Activated T-helper 2 cell treated with anti-CD3 and anti-CD28 coated beads, Interferon-gamma antibody, Interleukin-2, Interleukin-4, amounts not matched to agents 10 μg/mL and 5 μg/mL and 100 μg/mL, durations not matched to agents 14 hours and 24 hours and 36 hours (primary cell): ENCODE measurements at places on chromosomes 1 and 21. TPM values are rescaled to one million over a fixed set of nuclear protein-coding genes. Genes with fewer than 3 reads are reported as not detected.

BMP8B gene
- 1.8 and 1.9 TPM in 2 replicates for total RNA-seq

MSH4 gene
- total RNA-seq = 0.60 and 0.62 TPM in 2 replicates

SEMA6C gene
- total RNA-seq = 1.7 and 2.0 TPM in 2 replicates

DNA sequence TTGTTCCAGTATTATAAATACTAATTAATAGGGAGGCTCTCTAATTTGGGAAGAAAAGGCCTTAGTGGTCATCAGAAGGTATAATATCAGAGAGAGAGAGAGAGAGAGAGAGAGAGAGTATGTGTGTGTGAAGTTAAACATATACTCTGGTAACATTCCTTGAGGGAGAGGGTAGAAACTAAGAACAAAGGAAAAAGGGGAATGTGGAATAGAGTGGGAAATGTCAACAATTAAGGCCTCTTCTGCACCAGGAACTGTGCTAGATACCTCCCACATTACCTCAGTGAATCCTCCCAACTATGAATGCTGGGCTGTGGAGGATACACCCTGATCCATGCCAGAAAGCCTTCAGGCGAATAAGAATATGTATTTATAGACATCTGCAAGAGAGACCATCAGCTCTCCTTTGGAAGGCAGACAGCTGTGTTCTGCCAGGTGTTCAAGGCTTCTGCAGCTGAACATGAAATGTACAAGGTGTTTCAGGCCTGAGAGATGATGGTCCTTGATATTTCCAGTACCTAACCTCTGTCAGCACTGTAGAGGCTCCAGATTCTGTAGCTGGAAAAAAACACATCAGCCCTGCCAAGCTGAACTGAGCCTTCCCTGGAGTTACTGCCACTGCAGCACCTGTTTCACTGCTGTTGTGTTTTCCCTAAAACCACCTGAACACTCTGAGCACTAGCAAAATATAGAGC, 29.1 kb downstream of the TBX15 start:
- H3K27ac ChIP-seq = no peak overlapping the region
- no peaks in the 10 kb centered on the region for H3K27me3 ChIP-seq
- no peaks in the 10 kb centered on the region for H3K36me3 ChIP-seq
- no peak for DNase-seq
- no peak overlapping the region for H3K4me3 ChIP-seq
- H3K4me1 ChIP-seq = no peaks in the 10 kb centered on the region

DNA sequence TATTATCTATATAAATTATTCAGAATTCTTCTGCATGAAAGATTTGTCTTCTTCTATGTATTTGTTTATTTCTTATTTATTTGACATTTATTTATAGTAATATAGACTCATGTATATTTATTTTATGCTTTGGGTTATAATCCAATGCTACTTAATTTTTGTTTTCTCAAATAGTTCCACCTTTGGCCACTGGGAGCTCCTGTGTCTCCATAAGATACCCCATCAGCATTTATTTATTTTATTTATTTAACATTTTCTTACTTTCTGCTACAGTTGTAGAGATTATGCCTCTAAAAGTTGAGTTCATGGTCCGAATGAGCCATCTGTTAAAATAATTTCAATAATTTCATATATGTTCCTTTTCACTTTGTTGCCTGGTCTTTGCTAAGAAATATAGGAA, 289.4 kb downstream of the ADGRL2 start:
- no peak for DNase-seq
- H3K27me3 ChIP-seq = no peaks in the 10 kb centered on the region
- no peak overlapping the region for H3K27ac ChIP-seq
- no peaks in the 10 kb centered on the region for H3K36me3 ChIP-seq

DNA sequence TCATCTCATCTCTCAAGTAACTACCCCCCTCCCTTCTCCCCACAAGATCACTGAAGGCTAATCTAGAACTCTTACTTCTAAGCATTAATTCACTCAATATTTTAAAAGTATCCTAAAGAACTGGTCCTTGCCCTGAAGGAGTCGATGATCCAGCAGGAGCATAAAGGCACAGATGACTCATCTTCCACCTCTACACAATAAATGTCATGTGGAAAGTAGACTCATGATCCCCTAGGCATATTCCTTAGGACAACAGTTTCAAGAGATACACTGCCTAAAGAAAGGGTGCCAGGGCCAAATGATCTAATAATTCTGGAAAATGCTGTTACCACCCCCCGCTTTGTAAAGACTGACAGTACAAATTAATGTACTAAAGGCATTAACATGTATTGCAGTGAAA, 85.8 kb upstream of the DIRAS3 start:
- no peak overlapping the region for H3K4me3 ChIP-seq
- H3K27ac ChIP-seq = no peak overlapping the region

LRRC71 gene
- not detected in 2 replicates for total RNA-seq

AXDND1 gene
- total RNA-seq = 0.62 TPM in 1 of 2 replicates, not detected in the other

CELA2A gene
- total RNA-seq = not detected in 2 replicates

PPIAL4G gene
- 0.05 TPM in 1 of 2 replicates, not detected in the other for total RNA-seq

- H3K4me3 ChIP-seq = no peak overlapping the region
- H3K36me3 ChIP-seq = peaks cover 39% of the 10 kb centered on the region
- no peak for DNase-seq
- peaks cover 2% of the 10 kb centered on the region for H3K4me1 ChIP-seq
- H3K27me3 ChIP-seq = no peaks in the 10 kb centered on the region
Observed at GRCh38 chr1:111769517-111770146, 13.9 kb downstream of the DDX20 start.

S100A2 gene
- total RNA-seq = 0.44 and 0.75 TPM in 2 replicates

RIPPLY3 gene
- 0.21 TPM in 1 of 2 replicates, not detected in the other for total RNA-seq

RPS27 gene
- 1,296 and 1,372 TPM in 2 replicates for total RNA-seq

DNA sequence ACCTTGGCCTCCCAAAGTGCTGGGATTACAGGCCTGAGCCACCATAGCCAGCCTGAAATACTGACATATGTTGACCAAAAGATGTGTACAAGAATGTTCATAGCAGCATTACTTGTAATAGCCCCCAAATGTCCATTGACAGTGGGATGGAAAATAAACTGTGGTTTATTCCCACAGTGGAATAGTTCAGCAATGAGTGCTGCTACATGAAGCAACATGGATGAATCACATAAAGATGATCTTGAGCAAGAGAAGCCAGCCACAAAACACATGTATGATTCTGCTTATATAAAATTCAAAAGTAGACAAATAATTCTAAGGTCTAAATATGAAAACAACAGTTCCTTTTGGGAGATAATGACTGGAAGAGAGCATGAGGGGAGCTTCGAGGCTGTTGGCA, 9.1 kb upstream of the CREG1 start:
- no peak overlapping the region for H3K27ac ChIP-seq
- peaks cover 2% of the 10 kb centered on the region for H3K4me1 ChIP-seq
- no peaks in the 10 kb centered on the region for H3K36me3 ChIP-seq
- DNase-seq = no peak
- no peak overlapping the region for H3K4me3 ChIP-seq
- peaks cover 11% of the 10 kb centered on the region for H3K27me3 ChIP-seq

CYP4A11 gene
- not detected in 2 replicates for total RNA-seq

GRCh38 chr1:18197299-18197698, 89.7 kb downstream of the IGSF21 start:
- no peak for DNase-seq
- H3K27me3 ChIP-seq = peaks cover 9% of the 10 kb centered on the region
- H3K4me1 ChIP-seq = no peaks in the 10 kb centered on the region
- no peak overlapping the region for H3K4me3 ChIP-seq

DNA sequence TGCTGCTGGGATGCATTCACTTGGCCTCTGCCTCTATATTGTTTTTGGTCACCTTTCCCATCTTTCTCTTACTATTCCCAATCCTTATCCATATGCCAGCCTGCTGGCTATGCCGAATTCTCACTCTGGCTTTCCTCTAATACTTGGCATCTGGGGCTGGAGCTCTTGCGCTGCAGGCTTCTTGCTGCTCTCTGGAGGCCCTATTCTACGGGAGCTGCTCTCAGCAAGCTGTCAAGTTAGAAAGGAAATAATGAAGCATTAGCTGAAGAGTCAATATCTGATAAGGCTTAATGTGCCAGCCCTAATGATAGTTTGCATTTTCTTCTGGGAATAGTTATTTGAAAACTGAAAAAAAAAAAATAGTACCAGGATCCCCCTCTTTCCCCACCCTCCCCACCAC, 125.3 kb upstream of the CYYR1 start:
- no peaks in the 10 kb centered on the region for H3K4me1 ChIP-seq
- no peaks in the 10 kb centered on the region for H3K36me3 ChIP-seq
- DNase-seq = no peak
- H3K4me3 ChIP-seq = no peak overlapping the region

DNA sequence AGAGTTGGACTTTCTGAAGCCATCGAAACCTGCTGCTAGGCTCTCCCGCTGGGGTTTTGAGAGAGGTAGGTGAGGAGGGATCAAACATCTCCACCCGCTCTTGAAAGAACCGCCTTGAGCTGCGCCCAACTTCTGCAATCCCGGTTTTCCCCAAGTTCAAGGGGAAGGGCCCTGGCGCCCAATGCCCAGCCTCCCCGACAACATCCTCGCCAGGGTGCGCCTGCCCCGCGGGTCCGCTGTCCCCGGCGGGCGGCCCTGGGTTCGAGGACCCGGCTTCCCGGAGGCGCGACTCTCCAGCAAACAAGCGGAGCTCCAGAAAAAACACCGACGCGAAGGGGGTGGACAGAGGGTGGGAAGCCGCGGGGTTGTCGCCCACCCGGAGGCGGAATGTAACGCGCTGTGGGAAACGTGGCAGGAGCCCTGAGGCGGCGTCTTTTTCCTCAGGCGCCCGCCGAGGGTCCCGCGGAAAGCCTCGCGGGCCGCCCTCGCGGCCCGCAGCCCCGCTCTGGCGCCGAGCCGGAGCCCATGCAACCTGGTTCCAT, 607 bp downstream of the BTG3 start:
- H3K27me3 ChIP-seq = no peaks in the 10 kb centered on the region
- peak; percentile 17 for DNase-seq
- peaks cover 52% of the 10 kb centered on the region for H3K4me1 ChIP-seq
- peak overlapping the region; percentile 92 for H3K4me3 ChIP-seq
- peak overlapping the region; percentile 96 for H3K27ac ChIP-seq
- peaks cover 47% of the 10 kb centered on the region for H3K36me3 ChIP-seq

DNA sequence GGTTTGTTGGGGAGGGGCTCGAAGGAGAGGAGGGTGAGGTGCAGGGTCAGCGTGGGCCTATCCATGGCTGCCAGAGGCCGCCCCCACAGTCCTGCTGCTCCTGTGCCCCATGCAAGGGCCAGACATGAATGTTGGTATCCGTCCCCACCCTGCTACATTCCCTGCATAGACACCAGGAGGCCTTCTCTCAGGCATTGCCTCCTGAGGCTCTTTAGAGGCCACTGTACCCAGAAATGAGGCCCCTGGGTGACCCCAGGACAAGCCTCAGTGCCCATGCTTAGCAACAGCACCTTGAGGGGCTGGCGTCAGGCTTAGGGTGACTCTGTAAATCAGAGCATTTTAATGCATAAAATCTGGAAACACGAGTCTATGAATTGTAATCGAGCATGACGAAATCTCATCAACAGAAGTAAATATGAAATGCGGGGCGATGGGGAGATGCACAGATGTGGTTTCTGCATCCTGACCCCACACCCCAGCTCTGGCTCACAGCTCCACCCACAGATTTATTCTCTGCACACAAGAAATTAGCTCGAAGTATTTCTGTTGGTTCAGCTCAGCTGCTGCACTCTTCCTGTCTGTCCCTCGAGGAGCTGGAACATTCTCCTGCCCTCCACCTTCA, 124.0 kb upstream of the CSF3R start:
- no peak overlapping the region for H3K27ac ChIP-seq
- H3K4me1 ChIP-seq = no peaks in the 10 kb centered on the region
- H3K27me3 ChIP-seq = peaks cover 2% of the 10 kb centered on the region
- H3K4me3 ChIP-seq = no peak overlapping the region

DNA sequence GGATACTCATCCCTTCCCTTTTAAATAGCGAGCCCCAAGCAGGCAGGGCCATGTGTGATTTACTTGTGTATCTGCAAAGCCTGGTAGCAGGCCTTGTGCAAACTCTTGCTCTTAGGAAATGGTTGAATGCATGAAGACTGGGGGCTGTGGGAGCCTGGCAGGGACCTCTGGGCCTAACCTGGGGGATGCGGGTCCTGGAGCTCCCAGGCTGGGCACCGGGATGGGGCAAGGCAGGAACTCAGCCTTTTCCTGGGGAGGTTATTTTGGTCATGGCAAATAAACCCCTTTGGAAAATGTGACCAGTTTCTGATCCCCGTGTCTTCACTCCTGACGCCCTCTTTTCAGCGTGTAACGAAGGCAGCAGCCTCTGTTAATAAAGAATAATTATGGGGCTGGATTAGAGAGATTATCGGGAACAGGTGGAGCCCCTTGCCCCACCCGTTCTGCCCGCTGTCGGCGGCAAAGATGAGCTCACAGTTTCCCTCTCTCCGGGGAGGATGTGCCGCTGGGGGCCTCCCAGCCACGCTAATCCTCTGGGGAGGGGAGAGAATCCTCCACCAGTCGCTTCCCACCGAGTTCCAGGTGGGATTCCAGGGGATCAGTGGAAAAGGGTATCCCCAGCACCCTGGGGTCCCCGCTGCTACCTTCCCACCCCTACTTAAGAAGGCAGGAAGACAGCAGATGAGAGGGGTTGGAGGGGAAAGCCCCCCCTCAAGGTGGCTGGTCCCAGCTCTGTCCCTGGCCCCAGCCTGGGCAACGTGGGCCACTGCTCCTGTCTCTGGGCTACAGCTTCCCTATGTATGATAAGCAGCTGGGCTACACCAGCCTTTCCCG, 69.7 kb upstream of the WNT4 start:
- H3K27me3 ChIP-seq = peaks cover 37% of the 10 kb centered on the region
- no peak overlapping the region for H3K27ac ChIP-seq
- no peak for DNase-seq
- H3K4me3 ChIP-seq = no peak overlapping the region

- H3K4me1 ChIP-seq = no peaks in the 10 kb centered on the region
- no peak overlapping the region for H3K27ac ChIP-seq
- peaks cover 1% of the 10 kb centered on the region for H3K27me3 ChIP-seq
- H3K4me3 ChIP-seq = no peak overlapping the region
- DNase-seq = no peak
- H3K36me3 ChIP-seq = no peaks in the 10 kb centered on the region
Observed at GRCh38 chr21:45323487-45324311, 36.0 kb upstream of the POFUT2 start.

AMPD1 gene
- not detected in 2 replicates for total RNA-seq

- no peak for DNase-seq
- peaks cover 4% of the 10 kb centered on the region for H3K27me3 ChIP-seq
- H3K36me3 ChIP-seq = no peaks in the 10 kb centered on the region
- no peaks in the 10 kb centered on the region for H3K4me1 ChIP-seq
- no peak within 1 kb of the TSS for H3K27ac ChIP-seq
- H3K4me3 ChIP-seq = no peak within 1 kb of the TSS
Observed at GRCh38 chr1:228207851-228208821, at the start of gene OBSCN. Gene OBSCN, plus strand, starts transcription at chr1:228208044. Its CDS starts 3,740 bp downstream, at chr1:228211784.

TGFBR3 gene
- 28.0 and 29.9 TPM in 2 replicates for total RNA-seq

DNA sequence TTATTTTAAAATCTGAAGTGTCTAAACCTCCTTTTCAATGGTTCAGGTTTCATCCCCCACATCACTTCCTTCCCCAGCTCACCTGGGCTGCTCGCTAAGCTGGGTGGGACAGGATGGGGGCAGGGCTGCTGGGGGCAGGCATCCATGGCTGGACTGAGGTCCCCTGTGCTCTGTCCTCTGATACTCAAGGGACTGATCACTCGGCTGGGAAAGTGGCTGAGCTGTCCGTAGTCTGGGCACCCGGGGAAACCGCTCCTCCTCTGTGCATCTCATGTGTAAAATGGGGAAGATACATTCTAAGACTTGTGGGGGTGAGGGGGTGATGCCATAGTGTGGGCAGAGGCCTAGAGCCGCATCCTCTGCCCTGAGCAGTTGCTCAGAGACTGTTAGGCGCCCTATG, 411.2 kb downstream of the MATN1 start:
- DNase-seq = no peak
- H3K27ac ChIP-seq = no peak overlapping the region
- no peaks in the 10 kb centered on the region for H3K36me3 ChIP-seq
- H3K27me3 ChIP-seq = peaks cover 2% of the 10 kb centered on the region
- H3K4me3 ChIP-seq = no peak overlapping the region

RPE65 gene
- not detected in 2 replicates for total RNA-seq
